ENCODE measurements at places on chromosomes 12 and 14.

- DNase-seq = no peak
Measured at GRCh38 chr12:43011383-43011926, 421.9 kb upstream of the PRICKLE1 start.

GRCh38 chr12:58455136-58455535, 465.2 kb downstream of the LRIG3 start:
- no peak for DNase-seq

DNA sequence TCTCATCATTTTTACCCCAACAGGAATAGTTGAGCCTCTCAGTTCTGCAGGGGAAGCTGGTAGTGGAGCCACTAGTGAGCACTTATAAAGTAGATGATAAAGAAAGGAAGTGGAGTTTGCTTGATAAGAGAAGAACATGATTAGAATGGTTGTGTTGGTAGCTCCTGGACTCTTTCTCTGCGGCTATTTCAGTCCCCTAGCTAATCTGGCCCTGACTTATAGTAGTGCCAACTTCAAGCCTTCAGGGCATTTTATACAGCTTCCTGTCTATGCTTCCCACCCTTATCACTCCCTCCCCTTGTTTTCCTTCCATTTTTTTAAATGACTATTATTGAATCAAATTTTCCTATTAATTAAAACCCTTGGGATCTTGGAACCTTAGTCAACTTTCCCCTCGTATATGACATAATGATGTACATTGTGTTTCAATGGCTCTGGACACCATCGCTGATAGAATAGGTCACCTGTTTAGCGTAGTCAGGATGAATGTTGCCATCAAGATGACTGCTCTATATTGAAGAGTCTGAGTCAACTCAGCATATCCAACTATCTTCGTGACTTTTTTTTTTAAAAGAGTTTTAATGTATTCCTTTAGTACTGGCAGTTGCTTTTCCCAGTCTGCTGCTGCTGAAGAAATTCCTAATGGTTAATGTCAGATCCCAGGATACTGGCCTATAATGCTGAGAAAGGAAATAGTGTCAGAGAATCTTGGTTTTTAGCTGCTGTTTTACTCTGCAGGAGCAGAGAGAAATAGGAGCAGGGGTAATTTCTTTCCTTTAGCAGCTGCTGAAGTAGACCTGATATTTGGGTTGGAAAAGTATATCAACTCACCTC, 16.2 kb upstream of the PCNX1 start:
- no peak for DNase-seq

DNA sequence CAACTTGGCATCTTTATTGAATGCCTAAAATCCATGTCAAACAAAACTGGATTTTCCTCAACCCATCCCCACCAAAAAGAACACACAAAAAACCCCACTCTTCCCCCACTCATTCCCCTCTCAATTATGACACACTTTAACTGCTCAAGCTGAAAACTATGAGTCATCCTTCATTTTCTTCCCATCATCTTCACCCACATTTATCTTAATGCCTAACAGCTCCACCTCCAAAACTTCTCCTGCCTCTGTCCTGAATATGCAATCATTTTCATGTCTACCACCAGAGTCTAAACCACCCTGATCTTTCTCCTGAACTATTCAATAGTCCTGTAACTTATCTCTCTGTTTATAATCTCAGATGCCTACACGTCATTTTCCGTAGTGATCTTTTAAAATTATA, 239.7 kb downstream of the BCAT1 start:
- DNase-seq = peak; percentile 30

DNA sequence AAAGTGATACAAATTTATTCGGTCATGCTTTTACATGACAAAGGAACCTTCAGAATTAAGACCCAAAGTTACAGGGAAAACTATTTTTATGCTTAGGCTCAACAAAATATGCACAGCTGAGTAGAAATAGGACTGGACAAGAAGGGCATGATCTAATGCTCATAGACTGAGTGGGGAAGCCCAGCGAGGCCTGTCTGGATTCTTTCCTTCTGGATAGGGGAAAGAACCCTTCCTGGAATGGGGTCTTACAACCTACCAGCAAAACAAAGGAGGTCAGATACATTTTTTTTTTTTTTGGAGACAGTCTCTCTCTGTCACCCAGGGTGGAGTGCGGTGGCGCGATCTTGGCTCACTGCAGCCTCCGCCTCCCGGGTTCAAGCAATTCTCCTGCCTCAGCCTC, 2.2 kb upstream of the DDX55 start:
- DNase-seq = no peak

- DNase-seq = no peak
Measured at GRCh38 chr14:33675415-33676130, 275.3 kb downstream of the EGLN3 start.

DNA sequence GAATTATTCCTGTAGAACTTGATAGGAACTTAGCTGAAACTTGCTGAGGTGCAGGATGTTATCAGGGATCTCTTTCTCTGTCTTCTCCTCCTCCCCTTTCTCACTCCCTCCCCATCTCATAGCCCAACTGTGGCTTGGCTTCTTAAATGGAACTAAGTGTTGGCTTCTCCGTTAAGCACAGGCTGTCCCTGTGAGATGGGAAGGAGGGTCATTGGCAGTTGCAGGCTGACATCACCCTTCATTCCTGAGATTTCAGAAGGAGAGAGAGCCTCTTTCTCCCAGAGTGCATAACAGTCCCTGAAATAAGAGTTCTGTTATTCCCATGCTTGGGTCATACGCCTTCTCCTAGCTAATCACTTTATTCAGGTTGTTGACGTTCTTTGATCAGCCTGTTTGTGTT, 162.0 kb downstream of the UNC79 start:
- no peak for DNase-seq

DNA sequence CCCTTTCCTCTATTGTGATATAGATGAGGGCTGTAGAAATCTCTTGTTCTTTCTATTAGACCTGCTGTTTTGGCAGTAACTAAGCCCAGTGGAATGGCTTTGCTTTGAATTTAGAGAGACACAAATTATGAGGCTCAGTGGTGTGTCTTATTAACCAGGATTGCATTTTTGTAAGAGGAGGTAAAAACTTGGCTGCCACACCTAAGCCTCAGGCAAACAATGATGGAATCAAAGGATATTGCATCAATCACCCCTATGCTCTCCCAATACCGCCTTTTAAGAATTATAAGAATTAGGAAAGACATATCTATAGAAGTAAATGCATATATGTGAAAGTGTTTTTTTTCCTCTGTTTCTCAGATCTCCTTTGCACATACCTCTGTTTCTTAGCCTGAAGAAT, 63.3 kb downstream of the ACSS3 start:
- DNase-seq = no peak
